ENCODE measurements at places on chromosomes 4 and X.

GRCh38 chr4:143406523-143406922 is 69.8 kb downstream of the GAB1 start:
- no peak for DNase-seq

DNA sequence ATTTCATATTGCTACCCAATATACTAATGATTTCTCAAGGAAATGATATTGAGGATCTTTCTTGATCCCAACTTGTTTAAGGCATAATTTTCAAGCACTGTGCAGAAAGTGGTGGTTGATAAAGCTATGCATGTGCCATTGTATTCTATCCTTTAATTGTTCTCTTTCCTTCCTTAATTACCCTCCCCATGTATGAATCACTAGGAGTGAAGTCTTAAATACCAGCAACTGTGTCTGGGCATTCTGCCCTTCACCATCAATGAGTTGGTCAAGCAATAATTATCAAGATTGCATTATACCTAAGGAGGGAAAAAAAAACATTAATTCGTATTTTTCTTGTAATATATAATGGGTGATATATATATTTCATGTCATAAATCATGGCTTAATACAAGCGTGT is 111.8 kb upstream of the FRMPD4 start:
- DNase-seq = no peak

- DNase-seq = no peak
Measured at GRCh38 chrX:102708900-102709299, 3.3 kb upstream of the GPRASP2 start.

- no peak for DNase-seq
Measured at GRCh38 chr4:5781691-5782090, 70.7 kb downstream of the EVC start.

DNA sequence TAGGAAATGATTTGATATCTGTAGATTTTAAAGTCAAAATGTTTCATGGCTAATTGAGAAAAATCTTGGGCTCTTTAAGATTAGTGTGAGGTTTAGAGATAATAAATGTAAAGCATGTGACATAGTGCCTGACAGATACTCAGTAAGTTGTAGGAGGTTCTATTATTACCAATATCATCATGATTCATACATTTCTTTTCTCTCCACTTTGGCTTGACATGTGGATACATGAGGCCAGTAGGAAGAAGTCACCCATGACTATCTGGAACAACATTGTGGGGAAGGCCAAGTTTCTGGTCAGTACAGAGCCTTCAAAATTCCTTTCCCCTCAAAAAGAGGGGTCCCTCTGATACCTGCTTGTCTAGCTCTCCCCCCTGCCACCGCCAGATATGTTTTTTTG is 91.2 kb upstream of the SORBS2 start:
- DNase-seq = no peak

DNA sequence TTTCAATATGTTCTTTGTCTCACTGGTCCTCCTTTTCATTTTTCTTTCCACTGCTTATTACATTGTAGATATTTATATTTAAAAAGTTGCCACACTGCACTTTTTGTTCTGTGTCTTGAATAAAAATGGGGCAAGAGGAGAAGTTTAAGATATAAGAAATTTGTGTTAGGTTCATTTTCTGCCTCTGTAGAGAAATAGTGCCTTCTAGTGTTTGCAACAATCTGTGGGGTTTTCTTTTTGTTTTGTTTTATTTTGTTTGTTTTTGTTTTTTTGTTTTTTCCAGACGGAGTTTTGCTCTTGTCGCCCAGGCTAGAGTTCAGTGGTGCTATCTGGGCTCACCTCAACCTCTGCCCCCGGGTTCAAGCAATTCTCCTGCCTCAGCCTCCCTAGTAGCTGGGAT is 20.1 kb upstream of the SMIM14 start:
- DNase-seq = no peak

DNA sequence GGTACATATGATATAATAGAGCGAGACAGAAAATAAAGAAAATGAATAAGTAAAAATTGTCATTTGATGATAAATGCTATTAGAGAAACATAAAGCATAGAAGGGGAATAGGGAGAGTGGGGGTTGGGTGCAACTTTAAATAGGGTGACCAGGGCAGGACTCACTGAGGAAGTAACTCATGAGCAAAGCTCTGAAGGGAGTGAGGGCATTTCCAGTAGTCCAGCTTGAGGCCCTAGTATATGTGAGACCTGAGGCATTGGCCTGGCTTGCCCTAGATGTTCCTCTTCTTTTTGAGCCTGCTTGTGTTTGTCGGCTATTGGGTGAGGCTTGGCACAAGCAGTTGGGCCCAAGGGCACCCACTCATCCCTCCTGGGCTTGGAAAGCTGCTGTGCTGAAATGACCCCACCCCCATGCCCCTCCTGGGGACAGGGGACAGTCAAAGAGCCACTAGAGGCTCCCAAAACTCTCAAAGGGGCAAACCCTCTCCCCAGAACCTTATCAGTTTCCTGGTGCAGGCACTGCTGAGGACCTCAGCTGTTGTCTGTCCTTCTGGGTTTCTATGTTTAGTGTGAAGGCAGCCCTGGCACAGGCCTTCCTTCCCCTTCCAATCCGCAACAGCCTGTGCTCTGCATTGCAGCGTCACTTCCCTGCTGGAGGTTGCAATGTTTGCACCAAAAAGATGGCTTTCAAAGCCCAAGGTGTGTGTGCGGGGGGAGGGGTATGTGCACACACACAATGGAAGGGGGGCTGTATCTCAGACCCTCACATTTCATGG is 40.1 kb downstream of the APLN start:
- no peak for DNase-seq

- no peak for DNase-seq
Measured at GRCh38 chr4:121370729-121371325, 10.0 kb downstream of the QRFPR start.

DNA sequence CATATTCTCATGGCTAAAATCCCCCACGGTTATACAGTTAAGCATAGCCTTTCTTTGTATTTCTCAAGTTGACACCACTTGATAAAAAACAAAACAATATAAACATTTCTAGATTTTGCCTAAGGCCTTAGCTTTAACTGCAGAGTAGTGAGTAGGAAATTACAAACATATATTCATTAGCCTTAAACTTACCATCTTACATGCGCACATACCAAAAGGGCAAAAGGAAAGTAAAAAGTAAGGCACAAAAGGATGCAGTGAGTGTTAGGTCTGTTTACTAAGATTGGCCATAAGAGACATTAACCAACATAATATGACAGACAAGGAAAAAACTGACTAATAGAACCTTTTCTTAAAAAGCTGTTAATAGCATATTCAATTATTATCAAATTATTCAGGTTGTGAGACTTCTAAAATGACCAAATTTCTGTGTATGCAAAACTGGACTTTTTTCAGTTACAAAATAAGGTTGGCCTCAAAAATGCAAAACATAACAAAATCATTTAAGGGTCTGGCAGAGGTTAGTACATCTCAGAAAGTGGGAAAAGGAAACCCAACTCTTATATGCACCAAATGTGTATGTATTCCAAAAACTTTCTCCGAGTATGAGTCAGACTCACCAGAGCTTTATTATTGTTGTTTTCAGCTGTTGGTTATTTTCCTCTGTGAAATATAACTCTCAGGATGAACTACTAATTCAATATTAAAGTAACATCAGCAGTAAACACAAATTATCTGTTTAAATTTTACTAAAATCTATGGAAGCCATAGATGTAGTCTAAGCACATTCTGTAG is 39.9 kb downstream of the SEPSECS start:
- no peak for DNase-seq

GRCh38 chr4:181017038-181017437 is 1226.2 kb upstream of the TENM3 start:
- no peak for DNase-seq

Measured in T follicular helper cell (primary cell).